ENCODE measurements at places on chromosomes 5 and 9.

- no peak for DNase-seq
These were observed 15.3 kb downstream of the RORB start for GRCh38 chr9:74512416-74512815.

DNA sequence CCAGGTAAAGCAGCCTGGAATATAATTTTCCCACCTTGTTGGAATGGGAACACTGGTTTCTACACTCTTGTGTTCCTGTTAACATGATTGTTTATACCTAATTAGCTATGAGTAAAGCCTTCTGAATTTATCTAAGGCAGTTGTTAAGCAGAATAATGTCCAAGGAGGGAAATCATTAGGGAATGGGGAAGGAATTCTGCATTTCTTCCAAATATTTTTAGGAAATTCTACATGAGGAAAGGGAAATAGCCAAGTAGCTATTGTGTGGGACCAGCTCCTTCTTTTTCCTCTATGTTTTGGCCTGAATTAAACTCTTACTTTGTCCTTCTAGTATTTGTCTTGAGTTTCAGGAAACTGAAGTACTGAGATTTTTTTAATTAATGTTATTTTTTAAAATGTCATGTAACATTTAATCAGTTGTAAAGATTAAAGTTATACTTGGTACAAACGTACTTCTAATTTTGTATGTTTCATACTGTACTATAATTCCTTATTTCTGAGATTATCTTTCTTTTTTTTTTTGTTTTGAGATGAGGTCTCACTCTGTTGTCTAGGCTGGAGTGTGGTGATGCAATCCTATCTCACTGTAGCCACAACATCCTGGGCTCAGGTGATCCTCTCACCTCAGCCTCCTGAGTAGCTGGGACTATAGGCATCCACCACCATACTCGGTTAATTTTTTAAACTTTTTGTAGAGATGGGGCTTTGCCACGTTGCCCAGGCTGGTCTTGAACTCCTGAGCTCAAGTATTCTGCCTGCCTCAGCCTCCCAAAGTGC is 28.5 kb downstream of the ANKDD1B start:
- no peak for DNase-seq

- DNase-seq = no peak
These were observed 101.3 kb downstream of the AGTPBP1 start for GRCh38 chr9:85640425-85640824.

- no peak for DNase-seq
These were observed 472.1 kb downstream of the DMRT2 start for GRCh38 chr9:1522219-1522767.

DNA sequence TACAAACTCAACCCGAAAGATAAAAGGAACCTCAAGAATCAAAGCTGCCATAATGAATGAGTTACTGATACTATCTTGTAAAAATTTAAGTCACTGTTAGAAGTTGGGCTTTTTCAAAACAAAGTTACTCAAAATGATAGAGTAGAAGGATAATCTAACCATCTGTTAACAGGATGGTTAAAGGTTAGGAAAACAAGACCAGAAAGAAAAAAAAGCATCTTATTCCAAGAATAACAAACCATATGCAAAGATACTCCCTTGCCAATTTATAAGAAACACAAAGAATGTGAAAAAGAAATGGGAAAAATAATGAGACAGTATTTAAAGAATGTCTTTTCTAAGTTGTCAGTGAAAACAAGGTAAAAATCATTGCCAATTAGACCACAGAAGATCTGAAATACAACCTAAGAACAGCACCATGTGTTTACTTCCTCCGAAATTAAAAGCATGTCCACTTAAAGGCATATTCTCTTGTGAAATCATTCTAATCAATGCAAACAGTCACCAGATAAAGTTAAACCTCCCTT is 51.2 kb downstream of the STRBP start:
- no peak for DNase-seq

DNA sequence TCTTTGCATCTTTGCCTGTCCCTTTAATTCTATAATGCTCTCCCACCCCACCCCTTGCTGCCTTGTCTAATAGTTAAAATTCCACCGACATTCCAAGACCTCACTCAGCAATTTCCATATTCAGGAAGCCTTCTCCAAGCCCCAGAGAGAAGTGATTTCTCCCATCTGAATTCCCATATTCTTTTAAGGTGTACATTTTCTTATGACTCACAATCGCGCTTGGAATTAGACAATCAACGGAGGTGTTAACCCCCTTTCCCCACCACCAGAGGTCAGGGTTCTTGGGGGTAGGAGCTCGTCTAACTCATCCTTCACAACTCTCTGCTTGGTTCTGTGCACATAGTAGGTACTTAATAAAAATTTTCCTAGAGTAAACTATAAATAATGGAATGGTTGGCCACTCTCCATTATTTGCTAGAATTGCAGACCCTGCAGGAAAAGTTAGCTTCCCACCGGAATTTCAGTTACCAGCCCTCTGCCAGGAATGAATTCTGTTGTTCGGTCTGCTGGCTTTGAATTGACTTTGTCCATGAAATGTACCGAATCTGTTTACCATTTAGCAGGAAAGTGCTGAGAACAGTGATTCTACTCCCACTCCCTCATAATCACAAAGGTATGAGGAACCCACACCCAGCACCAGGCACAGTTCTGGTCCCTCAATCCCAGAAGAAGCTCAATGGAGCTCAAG is 5.0 kb downstream of the KCNIP1 start:
- no peak for DNase-seq

All from smooth muscle cell of the brain vasculature (primary cell).